Daoy (cell line): ENCODE measurements at places on chromosomes 2 and 18. TPM values are rescaled to one million over a fixed set of nuclear protein-coding genes. Genes with fewer than 3 reads are reported as not detected.

DNA sequence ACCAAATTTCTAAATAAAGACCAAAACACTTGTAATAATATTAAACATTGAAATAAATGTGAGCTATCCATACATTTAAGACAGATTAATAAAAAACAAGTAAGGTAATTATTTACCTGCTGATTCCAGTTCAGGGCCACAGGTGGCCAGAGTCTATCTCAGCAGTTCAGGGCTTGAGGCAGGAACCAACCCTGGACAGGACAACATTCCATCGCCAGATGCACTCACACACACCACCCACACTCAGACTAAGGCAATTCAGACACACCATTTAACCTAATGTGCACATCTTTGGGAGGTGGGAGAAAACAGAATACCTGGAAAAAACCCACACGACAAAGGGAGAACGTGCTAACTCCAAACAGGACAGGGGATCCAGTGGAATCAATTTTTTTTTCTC is 14.1 kb upstream of the WDSUB1 start:
- no peak for DNase-seq

DNA sequence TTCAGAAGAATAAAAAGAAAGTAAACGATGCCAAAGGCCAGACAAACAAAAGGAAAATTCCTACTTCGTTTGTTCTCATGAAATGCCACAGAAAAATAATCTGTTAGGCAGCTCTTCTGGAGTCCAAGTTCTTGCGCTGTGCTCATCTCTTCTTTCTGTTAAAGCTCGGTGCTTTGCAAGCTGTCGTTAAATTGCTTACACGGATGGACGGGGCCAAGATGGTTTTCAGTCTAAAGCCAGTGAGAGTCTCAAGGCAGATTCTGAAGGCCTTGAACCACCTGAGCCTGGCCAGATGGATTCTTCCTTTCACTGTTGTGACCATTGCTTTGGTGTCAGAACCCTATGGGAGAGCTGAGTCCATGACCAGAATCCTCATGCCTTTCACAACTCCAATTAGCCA is 97.6 kb upstream of the RMDN2 start:
- DNase-seq = no peak

IL36G gene
- total RNA-seq = 0.80 TPM in 1 of 2 replicates, not detected in the other

DNA sequence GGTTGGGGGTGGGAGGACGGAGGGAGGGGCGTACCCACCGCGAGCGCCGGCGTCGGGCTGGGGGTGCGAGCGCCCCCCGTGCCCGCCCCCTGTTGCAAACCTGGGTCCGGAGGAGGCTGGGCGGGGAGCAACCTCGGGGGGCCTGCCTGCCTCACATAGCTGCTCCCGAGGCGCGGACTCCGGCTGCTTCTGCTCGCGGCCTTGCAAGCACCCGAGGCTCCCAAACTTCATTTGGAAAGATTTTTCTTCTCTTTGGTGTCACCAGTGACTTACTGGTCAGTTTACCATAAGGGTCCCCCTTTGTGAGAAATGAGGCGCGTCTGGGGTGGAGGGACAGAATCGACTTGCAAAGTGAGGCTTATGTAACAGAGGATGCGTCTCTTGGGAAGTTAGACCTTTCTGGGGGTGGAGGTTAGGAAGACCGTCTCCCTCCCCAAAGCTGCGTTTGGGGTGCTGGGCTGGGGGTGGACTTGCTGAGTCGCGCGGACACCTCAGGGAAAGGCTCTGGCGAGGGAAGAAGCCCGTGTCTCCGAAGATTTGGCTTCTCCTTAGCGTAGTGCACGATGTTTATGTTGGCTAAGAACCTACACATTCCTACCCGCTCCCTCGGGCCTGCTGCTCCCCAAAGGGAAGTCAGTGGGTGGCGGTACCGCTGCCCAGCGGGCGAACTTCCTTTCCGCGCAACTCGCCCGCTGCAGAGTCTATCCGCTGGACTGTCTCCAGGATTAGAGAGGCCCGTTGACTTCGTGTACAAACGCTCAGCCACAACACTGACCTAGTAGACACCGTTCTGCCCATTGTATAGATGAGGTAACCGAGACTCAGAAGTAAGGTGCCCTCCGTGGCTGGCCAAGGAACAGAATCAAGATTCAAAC is 559 bp downstream of the TMEM37 start:
- DNase-seq = peak; percentile 58

- no peak for DNase-seq
These were observed 69.7 kb downstream of the LYPD6 start for GRCh38 chr2:149399934-149400615.

GRCh38 chr2:65057054-65057375 is 799 bp downstream of the CEP68 start:
- no peak for DNase-seq

DNA sequence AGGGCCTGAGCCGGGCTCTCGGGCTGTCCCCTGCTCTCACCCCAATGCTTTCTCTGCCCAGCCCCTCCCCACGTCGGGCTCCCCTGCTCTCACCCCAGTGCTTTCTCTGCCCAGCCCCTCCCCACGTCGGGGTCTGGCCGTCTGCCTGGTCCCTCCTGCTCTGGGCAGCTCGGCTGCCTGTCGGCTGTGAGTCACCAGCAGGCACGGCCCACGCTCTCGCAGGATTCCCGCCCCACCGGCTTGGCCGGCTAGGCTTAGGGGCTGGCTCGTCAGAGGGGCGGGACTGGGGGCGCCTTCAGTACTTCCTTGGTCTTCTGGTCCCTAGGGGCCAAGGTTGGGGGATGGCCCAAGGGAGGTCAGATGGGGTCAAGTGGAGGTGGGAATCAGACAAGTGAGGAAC is 3.3 kb downstream of the BOK start:
- peak; percentile 66 for DNase-seq

- no peak for DNase-seq
These were observed 17.9 kb downstream of the CAPN10 start for GRCh38 chr2:240604291-240604938.

DNA sequence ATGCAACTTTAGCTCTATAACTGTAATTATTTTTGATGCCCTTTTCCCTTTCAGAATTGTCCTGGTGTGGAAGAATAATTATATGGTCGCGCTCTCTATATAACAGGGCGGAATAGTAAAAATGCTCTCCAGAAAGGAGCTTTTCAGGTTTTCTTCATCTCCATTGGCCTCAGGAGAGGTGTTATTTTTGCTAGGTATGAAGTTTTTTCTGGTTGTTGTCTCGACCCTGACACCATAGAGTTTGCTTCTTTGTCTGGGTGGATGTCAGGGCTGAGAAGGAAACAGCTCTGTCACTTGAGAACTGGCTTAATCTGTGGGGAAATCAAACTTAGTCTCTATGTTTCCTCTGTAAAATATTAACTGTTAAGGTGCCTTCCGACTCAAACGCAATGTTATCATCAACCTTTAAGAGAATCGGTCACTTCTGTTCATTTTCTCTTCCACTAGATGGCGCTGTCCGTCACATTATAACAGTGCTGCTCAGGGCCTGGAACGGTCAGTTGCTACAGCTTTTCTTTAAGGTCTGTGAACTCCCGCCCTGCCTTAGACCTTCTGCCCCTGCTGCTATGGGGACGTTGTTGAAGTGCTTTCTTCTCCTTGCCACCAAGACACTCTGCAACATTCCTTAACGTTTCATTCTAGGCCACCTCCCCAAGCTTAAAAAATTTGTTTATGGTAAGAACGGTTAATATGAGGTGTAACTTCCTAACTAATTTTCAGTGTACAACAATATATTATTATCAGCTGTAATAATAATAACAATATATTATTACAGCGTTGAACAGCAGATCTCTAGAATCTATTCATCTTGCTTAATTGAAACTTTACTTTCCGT is 23.8 kb upstream of the SERPINB12 start:
- peak; percentile 64 for DNase-seq

FNDC4 gene
- 1.9 and 3.7 TPM in 2 replicates for total RNA-seq

- no peak for DNase-seq
These were observed 51.0 kb downstream of the MOGAT1 start for GRCh38 chr2:222722327-222722946.

- DNase-seq = peak; percentile 34
These were observed 2.8 kb upstream of the PPP4R3B start for GRCh38 chr2:55620123-55620779.

- DNase-seq = no peak
These were observed 7.0 kb downstream of the MYT1L start for GRCh38 chr2:2324119-2324518.

TMEM169 gene
- total RNA-seq = 0.40 and 0.65 TPM in 2 replicates

SLC9A4 gene
- total RNA-seq = not detected in 2 replicates

DNA sequence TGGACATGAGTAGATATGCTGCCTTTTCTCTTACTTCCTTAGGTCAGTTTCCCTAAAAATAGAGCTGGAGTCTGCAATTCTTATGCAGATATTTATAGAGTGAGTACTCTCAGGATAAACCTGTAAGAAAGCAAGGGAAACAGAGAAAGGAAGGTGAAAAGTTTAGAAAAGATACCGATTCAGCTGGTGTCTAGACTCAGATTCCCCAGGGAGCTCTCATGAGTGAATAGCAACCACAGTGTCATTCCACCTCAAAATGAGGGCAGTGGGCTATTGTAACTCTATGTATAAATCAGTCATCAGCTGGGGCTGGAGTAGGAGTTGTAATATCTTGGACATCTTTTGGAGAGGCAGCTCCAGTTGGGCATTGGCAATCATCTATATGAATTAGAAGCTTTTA is 1485.1 kb upstream of the TMEFF2 start:
- no peak for DNase-seq
